ENCODE measurements at places on chromosomes 6 and 20.
A peak's percentile ranks its signal among the peaks of the same experiment; 100 is the strongest.

GRCh38 chr6:12750416-12750815, 33.8 kb downstream of the PHACTR1 start:
- DNase-seq: no peak

- DNase-seq: no peak
Observed at GRCh38 chr6:52524918-52525317, 51.9 kb downstream of the TRAM2 start.

DNA sequence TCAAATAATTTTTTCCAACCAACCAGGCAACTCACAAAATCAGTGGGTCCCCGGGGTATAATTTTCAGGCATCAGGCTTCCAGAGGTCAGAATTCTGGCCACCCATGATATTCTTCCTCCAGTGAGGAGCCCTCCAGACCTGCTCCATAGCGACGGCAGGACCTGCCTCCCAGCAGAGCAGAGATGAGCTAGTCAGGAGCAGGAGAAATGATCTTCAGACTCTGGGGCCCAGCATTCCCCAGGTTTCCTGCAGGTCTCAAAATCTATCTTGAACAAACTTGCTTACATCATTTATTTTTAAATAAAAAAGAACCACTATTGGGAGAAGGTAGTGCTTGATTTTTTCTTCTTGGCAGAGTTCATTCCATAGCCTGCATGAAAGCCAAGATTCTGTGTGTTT, 44.7 kb downstream of the FAM50B start:
- DNase-seq: no peak

DNA sequence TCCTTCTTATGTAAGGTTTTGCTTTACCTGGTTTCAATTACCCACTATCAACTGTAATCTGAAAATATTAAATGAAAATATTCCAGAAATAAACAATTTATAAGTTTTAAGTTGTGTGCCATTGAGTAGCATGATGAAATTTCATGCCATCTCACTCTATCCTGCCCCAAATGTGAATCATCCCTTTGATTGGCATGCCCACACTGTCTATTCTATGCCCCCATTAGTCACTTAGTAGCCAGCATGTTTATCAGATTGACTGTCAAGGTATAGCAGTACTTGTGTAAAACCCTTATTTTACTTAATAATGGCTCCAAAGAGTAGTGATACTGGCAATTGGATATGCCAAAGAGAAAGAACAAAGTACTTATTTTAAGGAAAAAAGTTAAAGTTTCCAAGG, 403.8 kb downstream of the ADGRB3 start:
- DNase-seq: no peak

DNA sequence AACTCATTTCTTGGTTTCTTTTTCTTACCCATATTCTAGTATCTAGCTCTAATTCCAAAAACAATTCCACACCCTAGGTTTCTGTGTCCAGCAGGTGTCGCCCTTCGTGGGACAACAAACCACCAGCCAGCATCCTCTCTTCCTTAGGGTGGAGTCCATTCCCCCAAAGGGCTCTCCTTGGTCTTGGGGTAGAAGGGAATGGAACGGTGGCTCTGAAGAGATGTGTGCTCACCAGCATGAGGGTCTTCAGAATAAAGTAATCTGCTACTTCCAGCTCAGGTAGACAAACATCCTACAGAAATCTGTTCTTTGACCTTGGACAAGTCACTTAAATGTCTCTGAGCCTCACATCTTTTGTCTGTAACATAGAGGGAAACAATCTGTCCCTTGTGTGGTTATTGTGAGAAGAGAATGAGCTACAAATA, 7.2 kb downstream of the HLA-DMB start:
- peak; percentile 37 for DNase-seq

DNA sequence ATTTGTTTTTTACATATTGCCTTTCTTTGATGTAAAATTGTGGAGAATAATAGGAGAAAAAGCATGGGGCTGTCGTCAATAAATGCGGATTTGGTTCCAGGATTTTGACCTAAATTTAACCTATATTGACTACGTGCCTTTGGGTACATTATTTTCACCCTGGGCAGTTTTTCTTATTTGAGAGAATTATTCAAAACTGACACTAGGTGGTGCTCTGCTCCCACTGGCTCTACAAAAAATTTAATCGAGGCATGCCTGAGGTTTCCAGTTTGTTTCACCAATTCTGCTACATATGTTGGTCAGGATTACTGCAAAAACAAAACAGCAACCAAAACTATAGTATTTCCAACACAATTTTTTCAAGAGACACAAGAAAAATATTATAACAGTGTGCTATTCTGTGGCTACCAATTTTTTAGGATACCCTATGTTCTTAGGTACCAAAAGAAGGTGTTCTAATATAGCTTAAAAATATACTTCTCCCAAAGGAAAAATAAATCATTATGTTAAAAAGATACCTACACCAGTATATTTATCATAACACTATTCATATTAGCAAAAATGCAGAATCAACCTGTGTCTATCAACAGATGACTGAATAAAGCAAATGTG, 48.6 kb upstream of the FABP7 start:
- DNase-seq: no peak

- DNase-seq: no peak
Observed at GRCh38 chr6:131258010-131258652, 122.9 kb downstream of the AKAP7 start.

- DNase-seq: no peak
Observed at GRCh38 chr6:12973386-12973785, 256.8 kb downstream of the PHACTR1 start.

DNA sequence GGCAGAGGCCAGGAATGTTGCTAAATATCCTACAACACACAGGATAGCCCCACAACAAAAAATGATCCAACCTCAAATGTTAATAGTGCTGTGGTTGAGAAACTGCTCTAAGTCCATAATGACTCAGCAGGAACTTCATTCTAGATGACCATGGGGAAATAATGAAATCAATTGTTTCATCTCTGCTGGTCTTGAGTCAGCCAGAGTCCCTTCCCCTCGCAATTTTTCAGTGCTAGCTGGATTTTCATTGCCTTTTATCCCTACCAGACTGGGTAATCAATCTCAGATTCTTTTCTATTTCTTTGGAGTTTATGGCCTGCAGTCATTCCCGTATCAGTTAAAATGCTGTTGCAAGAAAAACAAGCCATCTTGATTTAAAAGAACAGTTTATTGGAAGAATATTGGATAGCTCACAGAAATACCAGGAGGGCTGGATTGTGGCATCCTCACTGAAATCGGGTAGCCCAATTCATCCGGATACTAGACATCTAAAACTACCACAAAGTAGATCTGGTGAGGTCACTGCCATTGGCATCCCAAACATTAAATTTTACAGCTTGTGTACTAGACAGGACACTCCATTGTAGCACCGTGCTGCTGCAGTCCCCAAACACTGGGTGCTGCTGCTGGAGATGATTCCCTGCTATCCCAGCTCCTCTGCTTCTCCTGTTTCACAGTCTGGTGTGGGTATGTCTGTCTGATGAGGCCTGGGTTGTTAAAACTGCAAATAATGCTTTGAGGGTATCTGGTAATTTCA, 30.3 kb upstream of the POPDC3 start:
- DNase-seq: peak; percentile 37

- DNase-seq: no peak
Observed at GRCh38 chr6:100796049-100796823, 84.9 kb downstream of the ASCC3 start.
